ENCODE measurements at places on chromosomes 11 and 22. TPM values are rescaled to one million over a fixed set of nuclear protein-coding genes. Genes with fewer than 3 reads are reported as not detected.

The HPX gene
- 2.4 TPM for total RNA-seq

The PRG3 gene
- total RNA-seq, result 0.58 TPM

The MUC6 gene
- 0.37 TPM for total RNA-seq

The RAG1 gene
- 7.3 TPM for total RNA-seq

The GGTLC3 gene
- not detected for total RNA-seq

The NF2 gene
- total RNA-seq, result 21.5 TPM

The PHF21B gene
- total RNA-seq, result not detected

The C11orf91 gene
- total RNA-seq, result not detected

The FIBIN gene
- total RNA-seq, result 7.3 TPM

The SLC22A25 gene
- not detected for total RNA-seq

The OR51B2 gene
- not detected for total RNA-seq

The KDM4D gene
- 1.3 TPM for total RNA-seq

The FCHSD2 gene
- 66.1 TPM for total RNA-seq

The RDX gene
- total RNA-seq, result 129 TPM

The C11orf68 gene
- 22.0 TPM for total RNA-seq

The PISD gene
- total RNA-seq, result 90.4 TPM

The PDGFB gene
- total RNA-seq, result 8.8 TPM
